IMR-90 (cell line): ENCODE measurements at places on chromosomes 5 and 9.
A peak's percentile ranks its signal among the peaks of the same experiment; 100 is the strongest.

DNA sequence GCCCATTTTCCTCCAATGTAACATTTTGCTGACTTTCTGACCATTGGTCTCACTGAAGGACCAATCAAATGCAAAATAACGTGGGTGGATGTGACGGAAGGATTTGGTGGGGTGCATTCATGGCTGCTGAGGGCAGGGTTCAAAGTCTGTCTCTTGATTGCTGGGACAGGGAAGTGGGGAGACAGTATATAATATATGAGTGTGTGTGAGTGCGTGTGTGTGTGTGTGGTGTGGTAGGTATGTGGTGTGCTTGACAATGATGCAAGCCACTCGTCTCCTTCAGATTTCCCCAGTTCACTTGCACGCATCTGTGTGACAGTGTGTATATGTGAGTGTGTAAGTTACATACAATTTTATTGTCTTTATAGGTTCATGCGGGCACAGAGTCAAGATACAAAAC lies 477.3 kb downstream of the DIRAS2 start:
- DNase-seq, result no peak

DNA sequence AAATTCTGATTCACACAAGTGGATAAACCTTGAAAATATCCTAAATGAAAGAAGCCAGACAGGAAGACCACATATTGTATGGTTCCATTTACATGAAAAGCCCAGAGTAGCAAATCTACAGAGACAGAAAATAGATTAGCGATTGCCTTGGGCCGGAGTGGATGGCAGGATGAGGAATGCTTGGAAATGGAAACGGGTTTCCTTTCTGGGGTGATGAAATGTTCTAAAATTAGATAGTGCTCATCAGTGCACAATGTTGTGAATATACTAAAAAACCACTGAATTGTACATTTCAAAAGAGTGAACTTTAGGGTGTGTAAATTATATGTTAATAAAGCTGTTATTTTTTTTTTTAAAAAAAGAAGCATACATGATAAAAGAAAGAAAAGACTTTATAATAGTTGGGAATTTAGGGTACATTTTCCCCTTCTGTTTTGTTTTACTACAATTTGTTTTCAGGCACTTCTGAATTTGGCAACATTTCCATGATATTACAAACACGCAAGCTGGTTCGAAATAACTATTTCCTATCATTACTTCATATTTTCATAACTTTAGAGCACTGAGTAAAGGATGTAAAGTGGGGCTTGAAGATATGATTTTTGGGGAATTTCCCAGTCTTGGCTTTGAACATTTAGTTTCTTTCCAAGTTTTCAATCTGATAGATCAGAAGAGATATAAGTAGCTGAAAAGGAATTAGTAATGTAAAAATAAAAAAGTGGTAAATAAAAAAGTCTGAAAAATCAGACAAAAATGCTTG lies 23.9 kb downstream of the SLC35A4 start:
- peak; percentile 37 for DNase-seq

DNA sequence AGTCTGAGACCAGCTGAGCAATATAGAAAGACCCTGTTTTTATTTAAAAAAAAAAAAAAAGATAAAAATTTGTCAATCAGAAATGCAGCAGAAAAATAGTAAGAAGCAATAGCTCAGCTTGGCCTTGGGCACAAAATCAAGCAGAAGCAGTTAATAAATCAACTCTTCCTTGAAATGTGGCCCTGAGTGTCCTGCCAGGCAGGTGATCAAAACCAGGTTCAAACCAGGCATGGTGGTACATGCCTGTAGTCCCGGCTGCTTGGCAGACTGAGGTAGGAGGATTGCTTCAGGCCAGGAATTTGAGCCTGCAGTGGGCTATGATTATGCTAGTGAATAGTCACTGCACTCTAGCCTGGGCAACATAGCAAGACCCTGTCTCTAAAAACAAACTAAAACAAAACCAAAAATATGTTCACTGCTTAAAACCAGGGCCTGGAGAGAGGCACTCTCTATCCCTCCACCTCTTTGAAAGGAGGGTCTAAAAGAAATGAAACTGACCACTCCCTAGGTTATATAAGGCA lies 27.9 kb upstream of the KLF9 start:
- DNase-seq, result no peak

GRCh38 chr5:38208782-38209378 lies 49.5 kb upstream of the EGFLAM start:
- peak; percentile 31 for DNase-seq

- DNase-seq, result peak; percentile 58
Measured at GRCh38 chr5:74319076-74319475, 321.5 kb downstream of the ENC1 start.

GRCh38 chr9:113640418-113640817 lies 176.9 kb downstream of the RGS3 start:
- no peak for DNase-seq

DNA sequence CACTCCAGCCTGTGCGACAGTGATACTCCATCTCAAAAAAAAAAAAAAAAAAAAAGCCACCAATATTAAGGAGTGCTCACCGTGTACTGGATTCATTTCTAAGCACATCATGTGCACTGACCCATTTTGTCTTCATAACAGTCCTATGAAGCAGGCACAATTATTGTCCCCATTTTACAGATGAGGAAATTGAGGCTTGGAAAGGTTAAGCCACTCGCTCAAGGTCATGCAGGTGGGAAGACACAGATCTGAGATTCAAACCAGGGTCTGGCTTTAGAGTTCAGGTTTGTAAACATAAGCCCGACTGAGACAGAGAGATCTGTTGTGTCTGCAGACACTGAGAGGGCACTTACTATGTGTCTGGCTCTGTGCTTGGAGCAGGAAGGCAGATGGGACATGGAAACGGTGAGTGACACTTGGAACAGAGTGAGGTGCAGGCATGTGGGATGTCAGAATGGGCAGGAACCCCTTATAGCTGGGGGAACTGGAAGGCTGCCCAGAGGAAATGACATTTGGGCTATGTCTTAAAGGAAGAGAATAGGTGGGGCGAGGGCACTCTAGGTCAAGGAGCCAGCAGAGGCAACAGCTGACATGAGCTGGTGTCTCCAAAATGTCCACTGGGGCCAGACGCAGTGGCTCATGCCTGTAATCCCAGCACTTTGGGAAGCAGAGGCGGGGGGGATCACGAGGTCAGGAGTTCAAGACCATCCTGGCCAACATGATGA lies 69.9 kb downstream of the STK10 start:
- DNase-seq, result no peak

DNA sequence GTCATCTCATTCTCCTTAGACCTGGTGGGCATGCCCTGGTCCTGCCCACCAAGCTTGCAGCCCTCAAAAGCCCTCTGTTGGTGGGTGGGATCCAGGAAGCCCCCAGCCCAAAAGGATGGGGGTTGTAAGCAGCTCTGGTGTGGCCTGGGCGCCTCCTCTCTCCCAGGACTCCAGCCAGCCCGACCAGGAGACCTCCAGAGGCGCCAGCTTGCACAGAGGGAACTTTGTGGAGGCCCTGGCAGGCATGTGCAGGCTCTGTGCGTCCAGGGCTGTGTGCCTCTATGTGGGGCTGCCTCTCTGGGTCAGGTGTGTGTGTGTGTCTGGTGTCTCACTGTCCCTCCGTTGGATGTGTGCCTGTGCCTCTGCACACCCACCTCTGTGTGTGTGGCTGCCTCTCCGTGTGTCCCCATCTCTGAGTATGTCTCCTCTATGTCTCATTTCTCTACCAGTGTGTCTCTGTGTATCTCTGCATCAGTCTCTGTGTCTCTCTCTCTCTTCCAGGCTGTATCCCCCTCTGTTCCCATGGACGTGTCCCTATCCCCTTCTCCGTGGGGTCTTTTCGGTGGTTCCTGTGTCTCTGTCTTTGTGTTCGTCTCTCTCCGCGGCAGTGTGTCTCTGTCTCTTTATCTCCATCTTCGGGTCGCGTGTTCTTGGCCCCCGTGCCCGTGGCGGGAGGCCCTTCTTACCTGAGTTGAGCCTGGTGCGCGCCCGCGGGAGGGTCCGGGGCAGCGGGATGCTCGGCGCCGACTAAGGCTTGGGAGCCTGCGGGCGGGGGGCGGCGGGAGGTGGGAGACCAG lies 501 bp downstream of the ENHO start:
- DNase-seq, result no peak

DNA sequence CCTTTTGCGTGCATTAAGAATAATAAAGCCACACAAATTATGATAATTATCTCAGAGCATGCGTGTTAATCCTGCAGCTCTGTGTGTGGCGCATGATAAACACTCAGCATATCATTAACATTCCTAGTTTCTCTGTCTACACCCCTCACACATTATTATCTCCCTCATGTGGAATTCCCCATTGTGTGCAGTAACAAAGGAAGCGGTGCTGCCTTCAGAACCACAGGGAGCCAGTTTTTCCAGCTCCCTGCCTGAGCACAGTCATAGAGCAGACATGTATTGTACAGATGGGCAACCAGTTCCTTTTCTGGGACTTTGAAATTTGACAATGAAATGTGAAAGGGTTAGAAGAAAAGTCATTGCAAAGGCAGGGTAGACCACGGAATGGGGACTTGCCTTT lies 1365.5 kb upstream of the CDH9 start:
- no peak for DNase-seq

GRCh38 chr5:43121233-43121912 lies 659 bp downstream of the ZNF131 start:
- DNase-seq, result peak; percentile 98

DNA sequence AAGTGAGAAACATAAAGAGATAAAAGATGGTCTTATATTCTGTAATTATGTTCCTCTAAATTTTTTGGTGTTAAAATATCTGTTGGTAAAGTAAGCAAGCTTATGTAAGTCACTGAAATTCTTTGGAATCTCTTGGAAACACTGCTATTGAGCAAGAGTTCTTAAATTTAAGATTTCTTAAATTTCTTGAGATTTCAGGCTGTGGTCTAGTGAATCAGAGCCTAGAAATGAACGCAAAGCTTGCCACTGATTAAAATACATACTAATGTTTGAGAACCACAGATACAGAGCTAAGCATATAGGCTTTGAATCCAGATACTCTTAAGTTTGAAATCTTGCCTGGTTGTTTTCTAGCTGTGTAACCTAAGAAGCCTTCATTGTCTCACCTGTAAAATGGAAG lies 133.4 kb downstream of the TRPM3 start:
- peak; percentile 72 for DNase-seq

DNA sequence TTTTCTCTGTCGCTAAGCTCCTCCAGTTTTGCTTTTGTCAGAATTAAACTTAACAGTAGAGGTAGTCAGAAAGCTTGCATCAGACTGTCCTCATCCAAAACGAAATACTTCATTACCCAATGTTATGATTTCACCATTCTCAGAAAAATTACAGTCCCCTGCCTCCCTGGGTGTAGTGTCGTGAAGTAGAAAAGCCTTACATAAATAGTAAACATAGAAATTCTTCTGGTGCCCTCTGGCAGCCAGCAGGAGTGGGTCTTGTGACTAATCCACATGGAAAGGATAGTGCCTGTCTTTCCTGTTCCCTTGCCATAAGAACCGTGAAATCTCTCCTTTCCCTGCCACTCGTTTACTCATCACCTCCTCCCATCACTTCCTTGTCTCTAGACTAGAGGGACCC lies 230.6 kb downstream of the GNA14 start:
- DNase-seq, result peak; percentile 79

GRCh38 chr5:156896546-156896945 lies 46.5 kb downstream of the PPP1R2B start:
- DNase-seq, result no peak

DNA sequence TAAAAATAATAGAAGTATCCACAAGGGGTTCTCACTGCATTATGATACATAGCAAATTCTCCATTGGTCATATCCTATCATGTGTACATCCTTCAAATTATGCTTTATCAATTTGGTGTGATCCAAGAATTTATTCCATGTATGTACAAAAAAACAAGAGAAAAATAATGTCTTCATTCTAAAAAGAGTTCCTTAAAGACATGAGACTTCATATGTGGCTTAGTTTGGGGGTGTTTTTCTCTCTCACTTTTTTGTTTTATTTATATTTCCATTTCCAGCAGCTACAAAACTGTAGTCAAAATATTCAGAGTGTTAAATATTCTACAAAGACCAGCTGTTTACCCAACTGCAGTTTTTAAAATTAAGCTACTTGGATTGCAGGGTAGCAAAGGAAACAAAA lies 972.0 kb downstream of the DTWD2 start:
- no peak for DNase-seq

- DNase-seq, result no peak
Measured at GRCh38 chr9:123485216-123485615, 129.2 kb downstream of the CRB2 start.

GRCh38 chr5:43420241-43420640 lies 8.1 kb upstream of the CCL28 start:
- DNase-seq, result no peak

DNA sequence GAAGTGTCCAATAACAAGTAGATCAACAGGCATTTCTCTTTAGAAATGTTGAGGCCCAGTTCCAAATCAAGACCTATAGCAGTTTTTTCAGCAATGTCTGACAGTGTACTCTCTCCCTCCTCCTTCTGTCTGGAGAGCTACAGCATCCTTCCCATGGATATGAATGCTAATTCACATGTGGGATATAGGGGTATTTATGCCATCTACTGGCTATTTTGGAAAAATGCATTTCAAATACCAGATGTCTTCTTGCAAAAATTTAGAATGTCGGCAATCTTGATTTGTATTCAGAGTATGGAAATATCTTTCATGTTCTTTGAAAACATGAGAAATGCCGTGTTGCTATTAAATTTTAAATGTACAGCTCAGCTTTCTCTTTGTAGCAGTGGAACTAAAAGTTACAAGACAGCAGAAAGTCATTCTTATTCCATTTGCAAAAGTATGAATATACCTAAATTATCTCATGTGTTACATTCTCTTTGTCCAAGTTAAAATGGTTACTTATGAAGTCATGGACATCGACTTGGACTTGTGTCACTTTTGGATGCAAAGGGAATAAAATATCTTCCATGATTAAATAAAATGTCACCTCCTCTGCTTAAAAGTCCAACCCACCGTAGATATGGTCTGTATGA lies 647.8 kb downstream of the TAF11L14 start:
- DNase-seq, result peak; percentile 62

GRCh38 chr5:98433673-98434072 lies 339.8 kb upstream of the RGMB start:
- peak; percentile 62 for DNase-seq

DNA sequence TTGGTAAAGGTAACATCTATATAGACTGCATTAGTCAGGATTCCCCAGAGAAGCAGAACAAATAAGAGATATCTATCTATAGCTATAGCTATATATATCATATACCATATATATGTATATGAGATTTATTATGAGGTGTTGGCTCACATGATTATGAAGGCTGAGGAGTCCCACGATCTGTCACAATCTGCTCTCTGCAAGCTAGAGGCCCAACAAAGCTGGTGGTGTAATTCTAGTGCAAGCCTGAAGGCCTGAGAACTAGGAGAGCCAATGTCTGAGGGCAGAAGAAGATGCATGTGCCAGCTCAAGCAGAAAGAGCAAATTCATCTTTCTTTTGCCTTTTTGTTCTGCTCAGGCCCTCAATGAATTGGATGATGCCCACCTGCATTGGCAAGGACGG lies 102.2 kb upstream of the PLPPR1 start:
- DNase-seq, result no peak

DNA sequence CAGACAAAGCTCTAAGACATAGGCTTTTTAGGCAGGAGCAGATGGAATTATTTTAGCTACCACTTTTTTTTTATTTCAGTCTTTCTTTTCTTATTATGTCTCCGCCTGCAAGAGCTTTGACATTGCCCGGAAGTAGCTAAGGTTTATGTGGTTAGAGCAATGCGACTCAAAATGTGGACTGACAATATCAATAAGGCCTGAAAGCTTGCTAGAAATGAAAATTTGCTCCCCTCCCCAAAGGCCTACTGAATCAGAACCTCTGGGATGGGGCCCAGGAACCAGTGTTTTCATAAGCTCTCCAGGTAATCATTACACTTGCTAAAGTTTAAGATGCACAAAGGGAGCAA lies 81.3 kb downstream of the SUSD1 start:
- no peak for DNase-seq

- no peak for DNase-seq
Measured at GRCh38 chr9:31574006-31574765, 810.3 kb upstream of the ACO1 start.

GRCh38 chr9:82987370-82988189 lies 75.4 kb downstream of the RASEF start:
- DNase-seq, result no peak
